ENCODE measurements at places on chromosomes 5 and 9.

DNA sequence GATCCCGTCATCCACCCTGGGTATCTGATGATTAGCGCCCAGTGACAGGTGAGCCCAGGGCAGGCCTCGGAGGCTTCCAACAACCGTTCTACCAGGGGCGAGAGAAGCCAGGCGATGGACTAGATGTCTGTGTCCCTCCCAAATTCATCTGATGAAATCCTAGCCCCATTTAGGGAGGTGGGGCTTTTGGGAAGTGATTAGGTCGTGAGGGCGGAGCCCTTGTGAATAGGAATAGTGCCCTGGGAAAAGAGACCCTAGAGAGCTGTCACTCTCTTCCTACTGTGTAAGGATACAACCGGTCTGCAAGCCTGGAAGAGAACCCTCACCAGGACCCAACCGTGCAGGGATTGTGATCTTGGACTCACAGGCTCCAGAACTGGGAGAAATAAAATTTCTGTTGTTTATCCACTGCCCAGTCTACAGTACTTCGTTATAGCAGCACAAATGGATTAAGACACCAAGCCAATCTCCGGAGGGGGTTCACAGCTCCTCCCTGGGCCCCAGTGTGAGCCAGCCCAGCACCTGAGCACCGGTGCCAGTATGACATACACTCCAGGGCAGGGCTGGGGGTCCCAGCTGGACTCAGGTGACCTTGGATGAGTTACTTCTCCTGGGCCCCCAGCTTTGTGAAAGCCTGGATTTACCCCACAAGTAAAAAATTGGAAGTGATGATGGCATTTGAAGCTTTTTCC lies 162.2 kb downstream of the DAB2IP start:
- DNase-seq = no peak

DNA sequence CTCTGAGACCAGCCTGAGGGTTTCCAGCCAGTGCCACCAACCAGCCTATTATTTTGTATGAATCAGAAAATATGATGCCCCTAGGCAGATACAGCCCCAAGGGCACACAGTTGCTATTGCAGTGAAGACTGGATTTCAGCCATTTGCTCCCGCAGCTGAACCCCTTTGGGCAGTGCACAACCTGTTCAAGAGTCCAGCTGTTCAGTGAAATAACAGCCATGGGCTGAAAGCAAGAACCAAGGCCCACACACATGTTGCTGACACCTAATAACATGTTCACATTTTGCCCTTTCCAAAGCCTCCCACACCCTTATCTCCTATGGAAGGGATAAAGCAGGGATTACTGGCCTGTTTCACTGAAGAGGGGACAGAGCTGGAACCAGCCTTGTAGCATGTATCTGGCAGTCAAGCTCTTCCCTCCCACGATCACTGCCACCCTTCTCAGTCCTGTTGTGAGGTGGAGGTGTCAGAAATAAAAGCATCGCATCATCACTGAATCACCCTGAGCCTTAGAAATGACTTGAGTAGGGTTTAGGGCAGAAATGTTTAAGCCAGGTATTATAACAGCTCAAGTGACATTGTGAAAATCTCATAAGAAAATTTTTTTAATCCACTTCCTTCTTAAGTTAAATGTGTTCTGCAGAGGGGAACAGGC lies 137.1 kb upstream of the FSTL4 start:
- DNase-seq = no peak

- no peak for DNase-seq
Measured at GRCh38 chr9:115717298-115717697, 436.3 kb upstream of the PAPPA start.

DNA sequence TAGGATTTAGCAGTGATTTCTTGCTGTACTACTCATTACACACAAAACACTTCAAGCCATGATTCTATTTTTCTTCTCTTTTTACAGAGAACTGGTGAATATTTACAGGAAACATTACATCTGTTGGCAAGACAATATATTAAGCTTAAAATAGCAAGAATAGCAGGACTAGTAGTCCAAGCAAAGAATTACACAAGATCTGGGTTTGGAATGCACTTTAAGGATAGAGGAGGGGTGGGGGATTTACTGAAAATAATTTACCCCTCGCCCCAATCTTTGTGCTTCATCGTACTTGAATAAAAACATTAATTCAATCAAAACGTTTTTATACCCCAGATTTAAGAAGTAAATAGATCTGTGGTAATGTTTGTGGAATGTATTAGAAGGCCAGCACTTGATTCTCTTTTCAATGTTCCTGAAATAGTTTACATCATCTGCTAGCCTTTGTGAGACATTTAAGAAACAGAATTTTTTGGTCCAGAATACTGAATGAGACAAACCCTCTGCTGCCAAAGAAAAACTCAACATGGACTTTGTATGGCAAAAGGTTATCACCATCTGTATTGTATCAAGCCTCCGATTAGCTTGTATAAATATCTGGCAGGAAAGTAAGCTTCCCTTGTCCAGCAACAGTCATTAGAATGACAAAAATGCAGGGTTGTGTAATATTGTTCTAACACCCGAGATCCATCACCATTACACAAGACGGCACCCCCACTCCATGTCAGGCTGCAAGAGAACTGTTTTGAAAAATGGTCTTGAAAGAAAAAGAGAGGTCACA lies 23.8 kb downstream of the SVEP1 start:
- no peak for DNase-seq
